ENCODE measurements at places on chromosomes 1 and 21.

GRCh38 chr21:18913914-18914313 is 510.3 kb upstream of the TMPRSS15 start:
- no peak for DNase-seq

GRCh38 chr1:21212126-21212525 is 35.4 kb upstream of the EIF4G3 start:
- no peak for DNase-seq

GRCh38 chr1:54984131-54984842 is 3.9 kb downstream of the TMEM61 start:
- DNase-seq: no peak

GRCh38 chr1:209775678-209776077 is 8.7 kb downstream of the C1orf74 start:
- no peak for DNase-seq

DNA sequence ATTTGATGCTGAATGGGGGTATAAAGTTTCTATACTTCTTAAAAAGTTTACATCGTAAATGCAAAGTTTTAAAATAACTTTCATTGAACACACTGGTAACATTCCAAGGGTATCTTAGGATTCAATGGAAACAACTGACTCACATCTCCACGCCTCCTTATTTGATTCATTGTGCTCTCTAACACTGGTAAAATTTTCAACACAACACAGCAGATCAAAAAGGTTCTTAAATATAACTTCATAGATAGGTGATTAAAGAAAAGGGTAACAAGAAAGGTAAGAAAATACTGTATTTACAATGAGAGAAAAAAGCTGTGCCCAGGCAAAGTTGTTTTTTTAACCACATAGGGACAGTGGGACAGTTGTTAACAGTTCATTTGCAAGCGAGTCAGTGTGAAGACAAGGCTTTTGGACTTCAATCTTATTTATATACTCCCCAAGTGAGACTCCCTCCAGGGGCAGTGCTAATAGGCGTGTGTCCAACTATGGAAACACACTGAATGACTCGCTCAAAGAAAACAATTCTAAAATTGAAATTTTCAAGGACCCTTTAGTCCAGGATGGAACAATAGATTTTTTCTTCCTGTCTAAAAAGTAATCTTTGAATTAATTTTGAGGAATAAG is 140.5 kb downstream of the TIAM1 start:
- DNase-seq: no peak

GRCh38 chr1:98119796-98120195 is 199.0 kb upstream of the DPYD start:
- DNase-seq: no peak

- DNase-seq: no peak
Measured at GRCh38 chr1:154290921-154291320, 18.5 kb downstream of the HAX1 start.

- DNase-seq: no peak
Measured at GRCh38 chr1:240099329-240099728, 7.6 kb downstream of the FMN2 start.

GRCh38 chr21:34351786-34352241 is 12.0 kb upstream of the KCNE2 start:
- no peak for DNase-seq

DNA sequence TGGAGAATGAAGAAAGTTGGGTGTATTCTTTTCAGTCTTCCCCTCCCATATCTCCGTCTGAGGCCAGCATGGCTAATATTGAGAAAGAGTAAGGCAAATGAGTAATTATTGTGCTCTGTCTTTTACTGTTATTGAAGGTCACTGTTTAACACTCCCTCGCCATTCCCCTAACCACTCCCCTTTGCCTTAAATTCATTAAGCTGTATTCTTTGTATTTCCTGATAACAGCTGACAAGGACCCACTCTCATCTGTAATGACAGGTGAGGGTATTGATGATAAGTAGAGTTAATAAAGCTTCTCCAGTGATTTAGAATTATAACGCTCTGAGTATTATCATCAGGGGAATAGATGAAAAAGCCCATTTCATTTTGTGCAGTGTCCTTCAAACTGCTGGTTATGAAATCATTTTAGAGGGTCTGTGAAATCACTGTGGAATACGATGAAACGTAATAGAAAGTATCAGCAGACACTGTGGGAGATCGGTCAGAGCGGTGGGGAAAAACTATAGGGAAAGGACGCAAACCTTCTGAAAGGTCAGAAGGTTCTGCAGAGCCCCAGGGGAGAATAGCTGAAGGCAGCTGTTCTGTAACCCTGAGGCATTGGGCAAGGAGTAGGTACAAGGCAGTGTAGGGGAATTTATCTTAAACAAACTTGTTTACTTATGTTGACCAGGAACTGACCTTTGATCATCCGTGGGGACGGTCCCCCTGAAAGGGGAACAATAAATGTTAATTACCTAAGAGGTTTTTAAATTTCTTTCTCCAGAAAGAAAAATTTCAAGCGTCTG is 46.3 kb upstream of the CACYBP start:
- no peak for DNase-seq

GRCh38 chr1:97158691-97159096 is 437.1 kb downstream of the PTBP2 start:
- no peak for DNase-seq

DNA sequence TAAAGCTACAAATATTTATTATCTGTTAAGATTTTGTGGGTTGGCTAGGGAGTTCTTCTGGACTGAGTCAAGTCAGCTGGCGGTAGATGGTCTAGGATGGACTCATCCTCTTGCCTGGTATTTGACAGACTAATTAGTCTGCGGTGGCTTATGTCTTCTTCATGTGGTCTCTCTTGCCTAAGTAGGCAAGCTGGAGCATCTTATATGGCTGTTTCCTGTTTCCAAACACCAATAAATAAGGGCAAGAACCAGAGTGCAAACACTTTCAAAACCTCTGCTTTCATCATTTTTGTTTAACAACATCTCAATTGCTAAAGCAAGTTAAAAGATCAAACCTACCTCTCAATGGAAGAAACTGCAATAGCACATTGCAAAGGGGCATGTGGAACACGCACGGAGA is 484.8 kb downstream of the PTPRC start:
- no peak for DNase-seq

GRCh38 chr1:165254376-165254775 is 102.1 kb downstream of the LMX1A start:
- no peak for DNase-seq

- DNase-seq: no peak
Measured at GRCh38 chr1:233299450-233299849, 3.9 kb upstream of the PCNX2 start.

Measured in amniotic stem cell (primary cell).